ENCODE measurements at places on chromosomes 4 and X.
A peak's percentile ranks its signal among the peaks of the same experiment; 100 is the strongest.

DNA sequence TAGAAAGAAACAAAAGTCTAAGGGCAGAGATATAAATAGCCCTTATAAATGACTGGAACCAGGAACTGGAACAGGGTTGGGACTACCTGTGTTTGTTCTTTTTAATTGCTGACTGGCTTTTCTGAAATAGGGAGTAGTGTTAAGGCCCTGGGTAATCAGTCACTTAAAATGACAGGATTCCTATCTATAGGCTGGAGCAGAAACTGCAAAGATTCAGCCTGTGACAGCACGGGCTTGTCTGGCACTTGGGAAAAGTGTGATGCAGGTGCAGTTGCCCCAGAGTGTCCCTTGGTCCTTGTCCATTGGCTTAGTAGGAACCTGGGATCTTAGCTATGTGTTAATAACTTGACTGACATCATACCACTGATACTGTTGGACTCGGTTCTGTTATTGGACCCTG lies 14.7 kb upstream of the PLAC8 start:
- no peak for DNase-seq

GRCh38 chr4:65623506-65623905 lies 46.8 kb downstream of the EPHA5 start:
- no peak for DNase-seq

GRCh38 chrX:3585719-3586118 lies 127.7 kb downstream of the PRKX start:
- DNase-seq = no peak

- no peak for DNase-seq
Observed at GRCh38 chr4:1851575-1852410, 4.2 kb downstream of the LETM1 start.

DNA sequence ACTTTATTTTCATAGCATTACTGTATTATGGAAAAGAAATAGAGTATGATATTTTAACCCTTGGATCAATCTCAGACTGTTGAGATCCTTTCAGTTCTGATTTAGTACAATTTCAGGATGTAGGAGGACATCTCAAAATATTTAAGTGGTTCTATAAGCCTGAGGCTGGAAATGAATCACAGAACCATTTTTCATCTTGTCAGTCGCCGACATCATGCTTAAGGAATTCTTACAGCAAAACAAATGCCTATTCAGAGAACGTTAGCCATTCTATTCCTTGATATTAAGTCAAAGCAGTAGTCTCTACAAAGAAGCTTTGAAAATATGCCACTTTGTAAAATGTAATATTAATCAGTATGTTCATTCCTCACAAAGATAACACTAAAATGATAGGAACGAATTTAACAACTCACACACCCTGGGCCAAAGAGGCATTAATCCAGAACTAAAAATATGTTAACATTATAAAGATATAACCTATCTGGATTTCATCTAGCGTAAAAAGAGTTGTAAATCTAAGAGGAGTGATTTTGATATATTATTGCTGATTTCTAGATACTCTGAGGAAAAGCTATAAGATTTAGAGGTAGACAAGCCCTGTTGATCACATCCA lies 152.0 kb downstream of the GASK1B start:
- DNase-seq = no peak

- DNase-seq = peak; percentile 24
Observed at GRCh38 chr4:48509543-48509942, 19.5 kb downstream of the ZAR1 start.

- DNase-seq = no peak
Observed at GRCh38 chr4:54372951-54373350, 143.9 kb downstream of the PDGFRA start.

DNA sequence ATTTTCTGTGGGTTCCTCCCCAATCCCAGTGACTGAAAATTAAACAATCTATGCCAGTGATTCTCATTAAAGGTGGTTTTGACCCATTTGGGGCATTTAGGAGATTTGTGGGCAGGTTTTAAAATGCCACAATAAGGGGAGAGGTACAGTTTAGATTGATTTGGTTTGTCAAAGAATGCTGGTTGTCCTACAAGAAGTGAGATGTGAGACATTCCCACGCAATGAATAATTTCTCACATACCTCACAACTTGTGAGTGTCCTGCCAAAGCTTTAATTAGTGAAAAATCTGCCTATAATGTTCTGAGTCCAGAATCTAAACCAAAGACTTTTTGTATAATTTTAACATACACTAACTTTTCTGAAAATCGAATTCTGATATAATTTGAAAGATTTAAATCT lies 199.4 kb downstream of the MAPK10 start:
- DNase-seq = no peak

DNA sequence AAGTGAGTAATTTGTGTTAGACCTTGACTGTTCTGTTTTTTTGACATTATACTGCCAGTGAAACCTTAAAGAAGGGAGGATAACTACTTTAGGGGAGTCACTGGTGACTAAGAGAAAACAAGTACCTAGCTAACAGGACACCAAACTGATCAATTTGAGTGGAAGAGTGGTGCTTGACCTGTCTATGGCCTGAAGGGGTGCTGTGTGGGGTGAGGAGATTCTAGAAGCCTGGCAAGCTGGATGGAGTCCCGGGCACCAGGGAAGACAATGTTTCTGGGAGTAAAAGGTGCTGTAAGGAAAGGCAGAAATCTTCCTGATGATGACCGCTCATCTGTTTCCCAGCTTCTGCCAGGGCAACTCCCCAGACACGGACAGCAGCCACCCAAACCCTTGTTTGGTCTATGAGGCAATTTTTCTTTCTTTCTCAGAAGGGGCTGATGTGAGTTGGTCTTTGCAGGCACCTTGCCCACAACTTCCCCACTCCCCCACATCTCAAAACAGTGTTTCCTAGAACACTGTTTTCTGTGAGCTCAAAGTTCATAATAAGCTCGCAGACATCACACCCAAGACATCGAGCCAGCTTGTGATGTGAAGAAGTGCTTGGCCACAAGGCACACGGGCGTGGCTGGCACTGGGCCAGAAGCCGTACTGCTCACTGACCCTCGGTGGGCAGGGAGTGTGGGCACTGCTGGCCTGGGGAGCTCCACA lies 4.6 kb downstream of the TXK start:
- DNase-seq = no peak

- DNase-seq = no peak
Observed at GRCh38 chr4:98516441-98517217, 141.8 kb downstream of the TSPAN5 start.

- no peak for DNase-seq
Observed at GRCh38 chrX:120749141-120749846, 119.4 kb upstream of the C1GALT1C1 start.

GRCh38 chr4:74410272-74410671 lies 34.7 kb upstream of the AREG start:
- no peak for DNase-seq

GRCh38 chr4:135050086-135050717 lies 848.6 kb upstream of the PABPC4L start:
- no peak for DNase-seq

GRCh38 chr4:77623091-77623490 lies 17.5 kb downstream of the CXCL13 start:
- DNase-seq = no peak

- no peak for DNase-seq
Observed at GRCh38 chr4:99759988-99760387, 56.6 kb upstream of the DAPP1 start.

DNA sequence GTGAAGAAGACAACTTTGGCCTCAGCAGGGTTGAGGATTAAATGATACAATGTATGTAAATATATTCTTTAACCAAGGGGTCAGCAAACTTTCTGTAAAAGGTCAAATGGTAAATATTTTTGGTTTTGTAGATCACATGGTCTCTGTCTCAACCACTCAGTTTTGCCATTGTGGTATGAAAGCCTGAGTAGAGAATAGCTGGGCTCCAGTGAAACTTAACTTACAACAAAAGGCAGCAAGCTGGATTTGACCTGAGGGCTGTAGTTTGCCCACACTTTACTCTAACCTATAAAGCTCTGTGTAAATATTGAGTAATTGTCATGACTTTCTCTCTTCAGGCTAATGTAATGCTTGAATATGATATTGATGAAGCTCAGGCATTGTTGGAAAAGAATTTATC lies 19.6 kb downstream of the VBP1 start:
- no peak for DNase-seq

DNA sequence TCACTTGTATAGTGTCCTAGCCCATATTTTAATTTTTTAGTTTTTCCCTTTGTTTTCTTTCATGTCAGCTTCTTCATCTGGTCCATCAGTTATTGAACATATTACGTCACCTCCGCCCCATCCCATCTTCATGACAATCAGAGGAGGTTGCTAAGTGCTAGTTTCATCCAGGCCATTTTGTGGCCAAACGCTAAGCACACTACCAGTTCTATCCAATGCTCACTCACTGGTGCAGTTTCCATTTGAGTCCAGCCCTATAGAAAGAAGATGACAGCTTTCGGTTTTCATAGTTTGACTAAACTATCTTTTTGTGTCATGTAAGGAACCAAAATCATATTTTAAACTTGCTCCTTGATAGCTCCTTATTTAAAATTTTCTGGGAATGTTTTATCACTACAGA lies 304.2 kb downstream of the TENM3 start:
- DNase-seq = no peak

DNA sequence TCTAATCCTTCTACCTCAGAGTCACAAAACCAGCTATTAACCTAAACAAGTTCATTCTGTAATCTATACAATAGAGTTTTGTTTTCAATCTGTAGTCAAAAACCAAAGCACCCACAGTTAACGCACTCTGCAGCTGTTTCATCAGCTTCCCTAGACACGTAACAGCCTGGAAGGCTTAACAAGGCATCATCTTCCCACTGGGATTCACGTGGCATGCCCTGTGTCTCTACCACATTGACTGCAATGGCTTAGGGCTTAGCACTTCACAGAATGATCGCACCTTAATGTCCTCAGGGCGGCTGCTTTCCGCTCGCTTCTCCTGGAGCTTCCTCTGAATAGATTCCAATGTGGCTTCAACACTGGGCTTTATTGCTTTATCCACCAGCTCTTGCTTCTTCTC lies 49.7 kb upstream of the NAP1L5 start:
- DNase-seq = no peak

DNA sequence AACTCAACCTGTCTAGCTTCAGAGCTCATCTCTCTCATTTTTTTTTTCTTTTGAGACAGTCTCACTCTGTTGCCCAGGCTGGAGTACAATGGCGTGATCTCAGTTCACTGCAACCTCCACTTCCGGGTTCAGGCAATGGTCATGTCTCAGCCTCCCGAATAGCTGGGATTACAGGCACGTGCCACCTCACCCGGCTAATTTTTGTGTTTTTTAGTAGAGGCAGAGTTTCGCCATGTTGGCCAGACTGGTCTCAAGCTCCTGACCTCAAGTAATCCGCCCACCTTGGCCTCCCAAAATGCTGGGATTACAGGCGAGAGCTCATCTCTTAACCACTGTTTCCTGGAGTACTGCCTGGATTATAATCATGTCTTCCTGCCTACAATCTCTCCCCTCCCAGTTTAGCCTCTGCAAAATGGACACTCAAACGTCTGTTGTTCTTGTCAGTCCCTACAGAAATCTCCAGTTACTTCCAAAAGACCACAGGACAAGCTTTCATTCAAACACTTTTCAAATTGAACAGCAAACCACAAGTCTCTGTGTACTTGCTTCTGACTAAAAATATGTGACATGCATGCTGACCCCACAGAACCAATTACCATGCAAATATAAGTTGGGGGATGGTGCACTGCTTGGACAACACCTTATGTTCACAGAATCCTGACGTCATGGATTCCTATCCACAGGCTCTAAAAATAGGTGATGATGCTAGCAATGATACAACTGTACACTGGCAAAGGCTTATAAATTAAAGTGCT lies 137.2 kb downstream of the SH3KBP1 start:
- DNase-seq = no peak

GRCh38 chr4:41327770-41328169 lies 71.0 kb downstream of the UCHL1 start:
- DNase-seq = no peak

DNA sequence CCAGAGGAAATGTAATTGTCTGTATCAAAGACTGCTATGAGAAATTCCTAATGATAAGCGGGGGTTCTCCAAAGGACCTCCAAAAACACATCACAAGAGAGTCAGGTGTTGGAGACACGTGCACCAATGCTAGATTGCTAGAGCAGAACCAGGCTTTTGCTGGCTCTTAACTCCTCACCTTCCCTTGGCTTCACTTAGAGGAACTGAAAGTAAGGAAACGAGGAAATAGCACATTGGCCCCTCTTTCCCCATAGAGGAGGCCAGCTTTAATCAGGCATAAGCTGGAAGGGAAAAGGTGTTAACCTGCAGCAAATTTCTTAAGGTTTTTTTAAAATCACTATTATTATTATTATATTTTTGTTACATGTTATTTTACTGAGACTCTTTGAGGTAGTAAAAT lies 13.6 kb downstream of the OTC start:
- peak; percentile 4 for DNase-seq

GRCh38 chr4:133095591-133095990 lies 53.5 kb upstream of the PCDH10 start:
- DNase-seq = no peak

DNA sequence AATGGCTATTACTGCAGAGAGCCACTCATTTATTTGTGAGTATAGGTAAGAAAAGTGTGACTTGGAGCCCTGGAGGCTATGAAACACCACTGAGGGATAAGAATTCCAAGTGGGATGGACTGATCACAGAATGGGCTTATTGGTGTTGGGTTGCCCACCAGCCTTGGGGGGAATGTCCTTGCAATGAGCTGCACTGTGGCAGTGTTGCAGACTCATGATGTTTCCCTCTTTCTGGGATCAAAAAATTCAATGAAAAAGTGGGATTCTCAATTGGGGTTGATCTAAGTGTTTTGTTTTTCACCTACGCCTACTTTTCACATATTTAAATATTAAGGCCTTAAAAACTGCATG lies 1024.5 kb upstream of the PCDH10 start:
- no peak for DNase-seq

DNA sequence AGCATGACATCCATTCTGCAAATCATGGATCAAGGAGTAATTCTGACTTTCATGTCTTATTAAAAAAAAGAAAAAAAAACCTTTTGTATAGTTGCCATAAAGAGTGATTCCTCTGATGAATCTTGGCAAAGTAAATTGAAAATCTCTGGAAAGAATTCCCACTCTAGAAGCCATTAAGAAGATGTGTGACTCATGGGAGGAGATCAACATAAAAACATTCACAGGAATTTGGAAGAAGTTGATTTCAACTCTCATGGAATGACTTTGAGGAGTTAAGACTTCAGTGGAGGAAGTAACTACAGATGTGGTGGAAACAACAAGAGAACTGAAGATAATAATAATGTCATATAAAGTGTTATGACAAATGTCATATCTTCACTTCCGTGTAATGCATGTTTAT lies 204.2 kb downstream of the PABPC4L start:
- no peak for DNase-seq

DNA sequence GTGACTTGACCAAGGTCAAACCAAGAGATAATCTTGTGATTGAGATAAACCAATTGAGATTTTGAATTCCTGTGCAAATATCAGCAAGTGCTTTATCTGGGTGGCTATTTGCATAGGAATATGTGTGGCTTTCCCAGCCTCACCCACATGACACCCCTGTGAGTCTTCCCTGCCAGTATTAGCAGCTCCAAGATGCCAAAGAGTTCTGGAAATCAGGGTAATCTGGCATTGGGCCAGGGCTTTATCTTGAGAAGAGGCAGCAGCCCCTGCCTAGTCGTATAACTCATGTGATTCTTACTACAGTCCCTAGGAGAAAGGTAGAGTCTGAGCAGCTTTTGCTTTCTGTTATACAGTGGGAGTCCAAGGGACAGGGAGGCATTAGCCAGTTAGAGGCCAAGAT lies 87.7 kb downstream of the RLIM start:
- DNase-seq = no peak

All from Ammon's horn (tissue), 1 donor.